Activated T-helper 1 cell treated with anti-CD3 and anti-CD28 coated beads, Interleukin-2, amount 50 U/mL, for 16 hours (primary cell): ENCODE measurements at places on chromosomes 1 and 21.

- DNase-seq, result no peak
Observed at GRCh38 chr1:211210965-211211364, 48.2 kb upstream of the RCOR3 start.

DNA sequence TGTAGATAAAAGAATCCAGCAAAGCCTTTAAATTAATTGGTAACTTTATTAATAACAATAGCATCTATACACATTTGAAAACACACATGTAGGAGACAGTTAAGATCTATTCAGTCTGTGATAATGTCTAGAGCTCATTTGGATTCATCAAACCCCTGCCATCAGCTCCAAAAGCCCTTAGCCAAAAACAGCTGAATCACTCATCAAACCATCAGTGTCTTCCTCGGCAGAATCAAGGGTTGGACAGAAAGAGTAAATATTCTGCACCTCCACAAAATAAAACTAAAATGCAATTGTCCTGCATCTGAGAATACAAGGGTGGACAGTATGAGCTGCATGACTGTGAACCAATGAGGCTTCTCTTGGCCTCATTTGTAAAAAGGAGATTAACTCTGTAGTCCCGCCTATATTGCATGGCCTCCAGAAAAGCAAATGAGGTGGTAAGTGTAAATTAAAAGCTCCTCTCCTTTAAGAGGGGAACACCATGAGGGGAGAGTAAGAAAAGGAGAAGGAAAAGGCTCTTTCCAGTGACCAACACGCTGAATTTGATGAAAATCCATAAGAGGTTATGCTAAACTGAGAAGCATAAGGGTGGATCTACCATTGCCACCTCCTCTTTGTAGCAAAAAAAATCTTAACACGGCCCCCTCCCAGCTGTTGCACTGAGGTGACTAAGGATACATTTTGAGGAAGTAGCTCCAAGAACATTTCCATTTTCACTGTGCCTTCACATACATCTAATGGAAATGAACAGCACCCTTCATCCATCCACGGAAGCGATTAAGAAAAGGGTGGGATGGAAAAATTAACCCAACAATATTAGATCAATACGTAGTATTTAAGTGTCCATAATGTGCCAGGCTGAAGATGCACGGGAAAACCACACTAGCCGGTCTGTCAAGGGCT lies 14.7 kb upstream of the BOLA1 start:
- no peak for DNase-seq

DNA sequence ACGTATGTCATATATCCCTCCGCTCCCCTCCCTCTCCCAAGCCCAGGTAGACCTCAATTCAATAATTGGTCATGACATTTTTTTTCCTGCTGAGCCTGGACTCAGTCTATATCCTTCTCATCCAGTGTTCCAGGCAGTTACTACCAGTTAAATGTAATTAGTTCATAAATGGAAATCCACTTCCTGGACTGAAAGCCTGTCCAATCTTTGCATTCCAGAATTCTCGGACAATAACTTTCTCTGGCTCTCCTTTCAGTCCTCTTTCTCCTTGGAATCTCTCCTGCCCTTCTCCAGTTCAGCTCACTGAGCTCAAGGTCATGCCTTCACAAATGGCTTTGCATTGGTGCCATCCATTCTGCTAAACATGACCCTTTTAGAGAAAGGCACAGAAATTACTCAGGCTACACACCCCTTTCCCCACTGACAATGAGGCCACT lies 34.8 kb downstream of the VWA5B1 start:
- no peak for DNase-seq

DNA sequence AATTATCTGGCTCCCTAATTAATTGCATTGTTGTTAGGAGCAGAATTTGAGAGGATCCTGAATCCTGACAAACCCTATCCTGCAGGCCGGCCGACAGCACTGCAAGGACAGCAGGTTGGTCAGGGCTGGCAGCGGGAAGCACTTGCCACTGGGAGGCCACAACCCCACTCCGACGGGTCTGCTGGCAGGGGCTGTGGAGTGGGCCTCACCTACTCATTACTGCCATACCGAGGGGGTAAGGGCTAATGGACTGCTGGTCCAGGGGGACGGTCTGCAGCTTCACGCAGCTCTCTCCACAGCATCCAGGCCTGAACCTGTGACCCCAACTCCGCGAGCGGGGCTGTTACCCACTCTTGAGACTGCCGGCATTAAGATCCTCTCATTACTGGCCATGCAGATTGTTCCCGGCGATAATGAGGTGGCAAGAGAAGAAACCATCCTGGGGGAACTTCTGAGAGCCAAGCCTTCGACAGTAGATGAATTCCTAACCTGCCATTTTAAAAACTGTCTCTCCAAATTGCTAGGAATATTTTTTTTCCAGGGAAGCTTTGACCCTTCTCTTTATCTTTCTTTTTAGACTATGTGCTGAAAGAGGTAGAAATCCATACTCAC lies 501.3 kb downstream of the OMA1 start:
- no peak for DNase-seq

GRCh38 chr1:147853391-147853790 lies 49.2 kb upstream of the GJA8 start:
- no peak for DNase-seq

GRCh38 chr21:38838598-38839327 lies 33.0 kb downstream of the ETS2 start:
- DNase-seq, result no peak

DNA sequence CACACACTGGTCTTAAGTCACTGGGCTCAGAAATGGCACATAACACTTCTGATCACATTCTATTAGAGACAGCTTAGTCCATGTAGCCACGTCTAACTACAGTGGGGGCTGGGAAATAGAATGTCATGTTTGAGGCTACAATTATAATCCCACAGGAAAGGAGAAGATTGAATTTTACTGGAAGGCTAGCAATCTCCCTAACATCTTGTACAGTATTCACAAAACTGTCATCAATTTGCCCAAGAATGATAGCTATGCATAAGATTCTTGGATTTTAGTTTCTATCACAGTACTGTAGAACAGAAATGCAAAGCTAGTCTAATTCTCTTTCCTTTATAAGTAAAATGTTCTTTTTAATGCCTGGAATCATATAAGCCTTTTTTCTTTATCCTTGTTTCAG lies 12.7 kb upstream of the ZMYM6 start:
- no peak for DNase-seq

- DNase-seq, result no peak
Observed at GRCh38 chr1:3327389-3327702, 127.1 kb upstream of the ARHGEF16 start.

DNA sequence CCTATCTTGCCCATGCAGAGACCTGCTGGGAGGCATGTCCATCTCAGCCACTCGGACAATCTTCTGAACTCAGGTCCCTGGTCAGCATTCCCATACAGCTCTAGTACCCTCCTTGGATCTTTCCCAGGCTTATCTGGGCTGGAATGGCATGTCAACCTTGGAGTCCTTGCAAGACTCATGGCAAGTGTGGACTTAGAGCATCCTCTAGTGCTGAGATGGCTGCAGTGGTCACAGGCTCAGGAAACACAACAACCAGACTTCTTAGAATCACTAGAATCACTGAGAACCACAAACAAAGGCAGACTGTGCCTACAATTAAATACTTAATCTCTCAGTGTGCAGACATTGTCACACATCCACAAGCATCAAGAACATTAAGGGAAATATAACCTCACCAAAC lies 73.1 kb upstream of the TSHB start:
- no peak for DNase-seq

DNA sequence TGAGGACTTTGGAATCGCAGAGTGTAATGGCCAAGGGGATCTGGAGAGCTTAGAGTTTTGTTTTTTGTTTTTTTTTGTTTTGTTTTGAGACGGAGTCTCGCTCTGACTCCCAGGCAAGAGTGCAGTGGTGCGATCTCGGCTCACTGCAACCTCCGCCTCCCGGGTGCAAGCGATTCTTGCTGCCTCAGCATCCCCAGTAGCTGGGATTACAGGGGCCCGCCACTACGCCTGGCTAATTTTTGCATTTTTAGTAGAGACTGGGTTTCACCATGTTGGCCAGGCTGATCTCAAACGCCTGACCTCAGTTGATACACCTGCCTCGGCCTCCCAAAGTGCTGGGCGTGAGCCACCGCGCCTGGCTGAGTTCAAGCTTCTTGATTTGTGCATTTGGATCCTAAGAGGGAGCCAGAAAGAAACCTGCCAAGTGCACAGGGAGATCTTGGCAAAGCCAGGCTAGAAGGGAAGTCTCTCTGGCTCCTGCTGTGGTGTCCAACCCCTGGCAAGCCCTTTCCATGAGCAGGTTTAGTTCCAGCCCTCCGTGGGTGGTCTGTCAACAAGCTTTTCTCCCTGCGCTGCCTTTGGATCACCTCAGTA lies 852 bp downstream of the FAAH start:
- DNase-seq, result no peak
